ENCODE measurements at places on chromosomes 2 and 18.

- DNase-seq = no peak
Observed at GRCh38 chr18:22159014-22159413, 10.4 kb upstream of the GATA6 start.

- DNase-seq = no peak
Observed at GRCh38 chr2:105748566-105748965, 3.9 kb downstream of the NCK2 start.

GRCh38 chr18:77061946-77062517 lies 70.6 kb downstream of the MBP start:
- no peak for DNase-seq

DNA sequence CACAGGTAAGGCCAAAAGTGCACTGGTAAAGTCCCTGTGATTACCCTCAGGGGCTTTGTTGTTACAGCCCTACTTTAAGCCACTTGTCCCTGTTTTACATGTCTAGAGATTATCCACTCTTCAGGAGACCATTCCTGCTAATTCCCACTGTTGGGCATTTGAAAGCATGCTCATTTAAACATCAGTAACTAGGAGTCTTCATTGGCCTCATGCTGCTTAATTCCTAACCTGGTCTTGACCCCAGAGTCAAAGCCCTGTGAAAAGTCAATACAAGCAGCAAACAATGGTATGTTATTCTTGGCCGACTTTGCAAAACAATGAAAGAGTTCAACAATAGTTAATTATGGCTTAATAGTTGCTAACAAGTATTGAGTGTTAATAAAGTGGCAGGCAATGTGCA lies 23.2 kb downstream of the AFF3 start:
- DNase-seq = no peak

- no peak for DNase-seq
Observed at GRCh38 chr2:219919506-219919905, 292.1 kb downstream of the SLC4A3 start.

GRCh38 chr2:127015106-127015910 lies 91.6 kb downstream of the BIN1 start:
- DNase-seq = no peak

All from NCI-H1436 (cell line).